Epithelial cell of umbilical artery (primary cell): ENCODE measurements at places on chromosomes 11 and 22. TPM values are rescaled to one million over a fixed set of nuclear protein-coding genes. Genes with fewer than 3 reads are reported as not detected.

Gene CSTF3
- total RNA-seq: 33.1 and 33.4 TPM in 2 replicates

Gene DGCR6
- 1.9 and 2.4 TPM in 2 replicates for total RNA-seq

Gene MYRF
- total RNA-seq: 0.91 and 0.97 TPM in 2 replicates

Gene CD3E
- not detected in 2 replicates for total RNA-seq

Gene PATE4
- not detected in 2 replicates for total RNA-seq

Gene RNF26
- total RNA-seq: 3.8 and 3.9 TPM in 2 replicates

Gene NAALADL1
- 5.5 and 9.7 TPM in 2 replicates for total RNA-seq

Gene SERPINH1
- total RNA-seq: 633 and 813 TPM in 2 replicates

Gene TMPRSS4
- total RNA-seq: not detected in 2 replicates

Gene CD44
- total RNA-seq: 99.4 and 100 TPM in 2 replicates

Gene KCNJ5
- total RNA-seq: 0.30 TPM in 1 of 2 replicates, not detected in the other

Gene FBLN1
- total RNA-seq: 2.3 and 14.3 TPM in 2 replicates

Gene WNT11
- 0.65 TPM in 1 of 2 replicates, not detected in the other for total RNA-seq

Gene MS4A6E
- total RNA-seq: not detected in 2 replicates

Gene SLN
- total RNA-seq: 0.32 TPM in 1 of 2 replicates, not detected in the other

Gene SMTNL1
- not detected in 2 replicates for total RNA-seq

Gene CD82
- total RNA-seq: 14.0 and 29.2 TPM in 2 replicates

Gene GLYAT
- total RNA-seq: not detected in 2 replicates

Gene IGSF22
- total RNA-seq: not detected in 2 replicates

Gene APOL4
- not detected in 2 replicates for total RNA-seq

Gene ZFPL1
- 33.5 and 34.7 TPM in 2 replicates for total RNA-seq

Gene TKFC
- total RNA-seq: 13.0 and 23.4 TPM in 2 replicates

Gene MYO7A
- 0.65 and 0.76 TPM in 2 replicates for total RNA-seq

Gene OLFML1
- total RNA-seq: 2.9 TPM in 1 of 2 replicates, not detected in the other

Gene CSRP3
- total RNA-seq: not detected in 2 replicates

Gene DNAJB7
- total RNA-seq: not detected in 2 replicates

Gene TEX54
- total RNA-seq: not detected in 2 replicates

Gene PATZ1
- total RNA-seq: 13.7 and 15.3 TPM in 2 replicates

Gene SYCE3
- total RNA-seq: not detected in 2 replicates

Gene CACNA1I
- not detected in 2 replicates for total RNA-seq

Gene SC5D
- 39.3 and 51.8 TPM in 2 replicates for total RNA-seq

Gene TNNT3
- total RNA-seq: not detected in 2 replicates

Gene SLC22A8
- total RNA-seq: not detected in 2 replicates

Gene GGT5
- 1.4 and 2.6 TPM in 2 replicates for total RNA-seq

Gene C11orf87
- not detected in 2 replicates for total RNA-seq

Gene JAML
- 0.65 and 1.2 TPM in 2 replicates for total RNA-seq

Gene SDHD
- total RNA-seq: 121 and 189 TPM in 2 replicates

Gene MTA2
- 186 and 207 TPM in 2 replicates for total RNA-seq

Gene CDC42BPG
- 0.15 and 0.32 TPM in 2 replicates for total RNA-seq

Gene NAALAD2
- total RNA-seq: 0.32 and 0.61 TPM in 2 replicates

Gene TUB
- 7.5 and 7.6 TPM in 2 replicates for total RNA-seq

Gene APOL1
- total RNA-seq: 10.7 and 75.2 TPM in 2 replicates

Gene ISX
- not detected in 2 replicates for total RNA-seq

Gene KIAA1671
- 14.3 and 20.1 TPM in 2 replicates for total RNA-seq

Gene B4GALNT4
- 0.46 and 7.8 TPM in 2 replicates for total RNA-seq

Gene SMIM38
- not detected in 2 replicates for total RNA-seq

Gene HBG2
- not detected in 2 replicates for total RNA-seq

Gene LDLRAD3
- 6.4 and 9.1 TPM in 2 replicates for total RNA-seq
